Muscle of back (tissue), 13 donors: ENCODE measurements at places on chromosomes 1 and 21. TPM values are rescaled to one million over a fixed set of nuclear protein-coding genes. Genes with fewer than 3 reads are reported as not detected.
A peak's percentile ranks its signal among the peaks of the same experiment; 100 is the strongest.

Gene HSF2BP
- 0.80 TPM for polyA plus RNA-seq

Gene FCRL2
- not detected for polyA plus RNA-seq

Gene CAPN9
- 1.1 TPM for polyA plus RNA-seq

Gene PLA2G2A
- 1.5 TPM for polyA plus RNA-seq

Gene SLC9A1
- 12.2 TPM for polyA plus RNA-seq

Gene TMEM269
- polyA plus RNA-seq = 0.87 TPM

Gene TMPRSS2
- 0.18 TPM for polyA plus RNA-seq

Gene PAQR7
- polyA plus RNA-seq = 6.9 TPM

Gene SLC30A2
- 0.16 TPM for polyA plus RNA-seq

Gene ADGRL2
- 73.7 TPM for polyA plus RNA-seq

Gene PPIAL4G
- not detected for polyA plus RNA-seq

Gene MSH4
- polyA plus RNA-seq = 0.80 TPM

Gene MAEL
- 0.91 TPM for polyA plus RNA-seq

DNA sequence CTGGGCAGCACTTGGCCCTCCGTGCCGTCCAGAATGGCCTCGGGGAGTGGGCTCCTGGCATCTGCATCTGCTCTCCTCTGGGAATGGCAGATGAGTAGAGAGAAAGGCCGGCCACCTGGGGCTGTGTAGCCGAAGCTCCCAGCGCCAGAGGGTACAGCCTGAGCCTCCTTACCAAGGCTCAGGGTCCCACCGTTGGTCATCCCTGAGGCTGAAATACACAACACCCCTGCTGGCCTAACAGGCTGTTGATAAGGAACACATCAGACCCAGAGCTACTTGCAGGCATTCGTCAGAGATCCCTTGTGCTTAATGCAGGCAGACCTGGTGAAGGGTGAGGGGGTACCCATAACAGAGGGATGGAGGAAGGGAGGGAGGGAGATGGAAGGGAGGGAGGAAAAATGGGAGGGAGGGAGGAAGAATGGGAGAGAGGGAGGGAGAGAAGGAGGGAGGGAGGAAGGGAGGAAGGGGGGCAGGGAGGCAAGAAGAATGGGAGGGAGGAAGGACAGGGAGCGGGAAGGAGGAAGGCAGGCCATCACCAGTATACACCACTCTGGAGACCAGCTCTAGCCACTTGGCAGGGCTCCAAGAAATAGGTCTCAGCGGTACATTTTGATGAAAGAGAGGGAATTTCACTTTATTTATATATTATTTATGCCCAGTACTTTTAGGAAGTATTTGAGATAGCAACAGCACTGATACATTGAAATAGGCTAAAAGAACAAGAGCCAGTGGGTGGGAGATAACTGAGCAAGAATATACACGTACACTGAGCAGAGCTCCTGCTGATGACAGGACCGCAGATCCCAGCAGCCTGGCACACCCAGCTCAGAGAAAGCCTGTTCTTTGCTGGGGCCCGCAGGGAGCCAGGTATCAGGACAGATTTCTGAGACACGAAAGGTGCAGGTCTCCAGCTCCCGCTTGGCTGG lies 315.0 kb upstream of the VAMP3 start:
- no peak for DNase-seq

DNA sequence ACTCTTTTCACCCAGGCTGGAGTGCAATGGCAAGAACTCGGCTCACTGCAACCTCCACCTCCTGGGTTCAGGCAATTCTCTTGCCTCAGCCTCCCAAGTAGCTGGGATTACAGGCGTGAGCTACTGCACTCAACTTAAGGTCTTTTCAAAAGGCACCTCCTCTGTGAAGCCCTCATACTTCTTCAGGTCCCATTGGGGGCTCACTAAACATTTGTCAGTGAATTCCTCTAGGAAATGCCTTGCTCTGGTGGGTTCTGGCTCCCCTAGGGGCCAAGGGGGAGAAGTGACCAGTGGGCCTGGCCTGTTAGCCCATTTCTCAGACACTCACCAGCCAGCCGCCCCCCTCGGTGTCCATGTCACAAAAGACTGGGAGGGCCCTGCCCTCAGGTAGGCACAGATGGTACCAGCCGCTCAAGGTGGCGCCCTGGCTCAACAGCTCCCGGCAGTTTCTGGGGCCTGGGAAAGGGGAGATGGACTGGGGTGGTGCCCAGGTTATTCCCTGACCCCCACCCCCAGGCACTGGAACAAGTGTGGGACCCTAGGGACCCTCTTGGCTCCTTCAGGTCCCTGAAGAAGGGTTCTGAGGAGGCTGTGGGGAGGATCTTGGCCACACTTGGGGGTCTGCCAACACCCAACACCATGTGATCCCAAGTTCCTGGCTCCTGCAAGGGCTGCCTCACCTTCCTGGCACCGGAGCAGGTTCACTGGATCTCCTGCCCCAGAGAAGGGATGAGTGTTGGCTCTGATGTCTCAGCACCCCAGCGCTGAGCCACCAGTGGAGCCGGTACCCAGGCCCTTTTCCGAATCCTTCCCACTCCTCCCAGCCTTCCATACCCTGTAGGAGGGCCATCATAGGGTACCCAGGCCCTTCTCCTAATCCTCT lies 1.6 kb downstream of the FCN3 start:
- DNase-seq = no peak

- no peak for DNase-seq
Measured at GRCh38 chr1:168116327-168116799, 20.4 kb downstream of the GPR161 start.

DNA sequence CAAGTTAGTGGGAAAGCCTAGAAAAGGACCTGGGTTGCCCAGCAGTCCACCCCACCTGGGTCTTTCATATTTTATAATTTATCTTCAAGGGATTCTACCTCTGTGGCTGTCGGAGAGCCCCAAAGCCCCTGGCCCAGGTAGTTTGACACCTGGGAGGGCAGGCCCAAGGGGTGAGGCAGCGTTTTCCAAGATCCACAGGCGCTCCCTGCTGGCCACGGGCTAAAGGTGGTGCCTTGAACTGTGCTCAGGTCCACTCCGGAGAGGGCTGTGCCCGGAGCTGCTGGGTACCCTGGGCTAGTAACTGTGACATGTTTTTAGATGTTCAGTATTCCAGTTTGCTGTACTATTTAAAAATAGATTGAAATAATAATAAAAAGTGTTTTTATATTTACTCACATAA lies 37.2 kb upstream of the CRNN start:
- DNase-seq = no peak

GRCh38 chr1:98053471-98054366 lies 132.9 kb upstream of the DPYD start:
- peak; percentile 88 for DNase-seq

- no peak for DNase-seq
Measured at GRCh38 chr1:205656236-205656635, 24.1 kb downstream of the SLC45A3 start.

GRCh38 chr21:46159841-46160656 lies 4.7 kb upstream of the FTCD start:
- DNase-seq = no peak

- no peak for DNase-seq
Measured at GRCh38 chr1:15275921-15276683, 29.1 kb downstream of the FHAD1 start.

GRCh38 chr1:17668624-17669175 lies 86.4 kb upstream of the ACTL8 start:
- DNase-seq = no peak

- DNase-seq = no peak
Measured at GRCh38 chr1:25544819-25545218, 1.4 kb downstream of the LDLRAP1 start.

DNA sequence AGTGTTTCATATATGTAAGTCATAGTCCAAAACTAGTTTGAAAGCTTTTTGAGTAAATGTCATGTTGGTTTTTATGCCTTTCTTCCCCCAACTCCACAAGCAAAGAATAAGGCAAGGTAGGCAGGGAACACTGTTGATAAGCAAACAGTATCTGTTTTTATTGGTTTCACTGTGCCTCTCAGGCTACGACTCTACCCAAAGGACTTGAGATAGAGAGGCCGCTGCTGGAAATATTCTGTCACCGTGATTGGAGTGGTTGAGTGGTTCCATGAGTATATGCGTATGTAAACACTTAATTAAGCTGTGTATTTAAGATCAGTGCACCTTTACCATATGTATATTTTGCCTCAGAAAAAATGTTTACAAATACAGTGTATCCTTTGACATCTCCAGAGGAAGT lies 138.1 kb upstream of the KIF26B start:
- no peak for DNase-seq

DNA sequence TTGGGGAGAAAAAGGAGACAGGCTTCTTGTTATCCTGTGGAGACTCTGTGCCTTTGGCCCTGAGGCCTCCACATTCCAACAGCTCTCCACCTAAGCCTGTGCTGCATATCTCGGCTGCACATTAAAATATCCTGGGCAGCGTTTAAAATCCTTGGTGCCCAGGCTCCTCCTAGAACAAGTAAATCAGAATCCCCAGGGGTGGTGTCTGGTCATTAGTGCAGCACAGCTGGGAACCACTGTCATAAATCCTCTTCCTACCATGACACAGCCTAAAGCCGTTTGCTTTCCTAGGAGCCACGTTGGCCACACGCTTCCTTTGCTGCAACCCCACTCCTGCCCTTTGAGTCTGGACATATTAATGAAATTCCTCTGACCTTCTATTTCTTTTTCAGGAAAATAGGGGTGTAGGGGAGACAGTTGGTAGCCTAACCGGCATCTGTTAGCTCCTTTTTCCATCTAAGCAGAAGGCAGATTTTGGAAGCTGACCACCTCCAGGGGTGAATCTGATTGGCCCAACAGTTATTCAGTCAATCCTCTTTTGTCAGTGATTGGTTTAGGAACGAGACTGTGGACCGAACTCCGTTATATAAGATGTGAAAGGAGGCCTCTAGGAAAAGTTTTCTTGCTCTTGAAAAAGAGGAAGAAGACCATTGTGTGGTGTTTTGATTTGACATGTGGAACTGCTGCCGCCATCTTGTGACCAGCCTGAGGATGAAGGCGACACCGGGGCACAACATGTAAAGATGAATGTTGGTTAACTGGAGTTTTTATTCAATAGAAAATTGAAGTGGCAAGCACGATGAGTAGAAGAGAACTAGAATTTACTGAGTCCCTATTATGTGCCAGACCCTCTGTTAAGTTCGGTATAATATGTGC lies 41.9 kb downstream of the JUN start:
- DNase-seq = no peak

DNA sequence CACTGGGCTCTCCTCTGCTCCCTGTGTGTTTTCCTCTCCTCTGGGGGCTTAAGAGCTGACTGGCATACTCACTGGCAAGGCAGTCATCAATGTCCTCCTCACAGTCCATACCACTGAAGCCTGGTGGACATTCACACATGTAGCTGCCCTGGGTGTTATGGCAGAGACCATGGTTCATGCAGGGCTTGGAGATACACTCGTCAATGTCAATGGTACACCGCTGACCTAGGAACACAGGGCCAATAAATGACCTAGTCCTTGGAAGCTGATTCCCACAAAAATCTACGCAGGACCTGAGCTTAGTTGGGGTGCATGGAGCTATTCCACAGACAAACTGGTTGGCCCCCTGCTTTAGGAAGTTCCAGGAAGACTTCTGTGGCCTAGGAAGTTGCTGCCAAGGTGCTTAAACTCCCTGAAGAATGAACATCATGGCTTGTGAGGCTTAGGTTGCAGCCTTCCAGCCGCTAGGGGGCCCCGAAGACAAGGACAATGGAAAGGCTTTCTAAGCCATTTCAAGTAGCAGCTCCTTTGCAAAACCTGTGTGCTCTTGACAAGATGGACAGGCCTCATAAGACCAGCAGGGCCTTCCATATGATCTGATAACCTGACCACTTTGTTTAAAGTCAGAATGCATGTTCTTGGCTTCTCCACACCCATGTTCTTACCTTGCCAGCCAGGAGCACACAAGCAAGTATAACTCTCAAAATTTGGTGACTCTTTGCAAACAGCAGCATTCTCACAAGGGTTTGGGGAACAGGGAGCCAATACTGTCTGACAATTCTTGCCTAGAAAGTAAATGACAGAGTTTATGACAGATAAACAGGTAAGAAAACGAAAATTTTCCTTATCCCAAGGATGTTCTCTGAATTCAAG lies 52.3 kb upstream of the ADAM30 start:
- peak; percentile 75 for DNase-seq

DNA sequence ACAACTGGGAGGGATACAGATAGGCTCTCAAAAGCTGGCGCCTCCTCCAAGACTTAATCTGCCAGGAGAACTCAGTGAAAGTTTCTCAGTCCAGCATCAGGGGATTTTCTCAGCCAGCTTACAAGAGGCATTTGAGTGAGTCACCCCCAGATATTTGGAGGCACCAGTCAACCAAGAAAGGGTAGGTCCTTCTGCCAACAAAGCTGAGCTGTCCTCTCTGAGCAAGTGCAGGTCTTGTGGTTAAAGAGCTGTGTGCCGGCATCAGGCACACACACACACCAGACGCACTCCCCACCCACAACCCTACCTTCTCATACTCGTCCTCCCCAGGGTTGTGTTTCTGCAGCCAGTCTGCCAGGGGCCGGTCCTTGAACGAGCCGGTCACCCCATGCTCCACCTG lies 27.0 kb upstream of the PPP1R15B start:
- DNase-seq = no peak

GRCh38 chr1:98196012-98196411 lies 275.2 kb upstream of the DPYD start:
- no peak for DNase-seq

GRCh38 chr1:47651311-47652089 lies 213.7 kb downstream of the FOXD2 start:
- DNase-seq = peak; percentile 33

DNA sequence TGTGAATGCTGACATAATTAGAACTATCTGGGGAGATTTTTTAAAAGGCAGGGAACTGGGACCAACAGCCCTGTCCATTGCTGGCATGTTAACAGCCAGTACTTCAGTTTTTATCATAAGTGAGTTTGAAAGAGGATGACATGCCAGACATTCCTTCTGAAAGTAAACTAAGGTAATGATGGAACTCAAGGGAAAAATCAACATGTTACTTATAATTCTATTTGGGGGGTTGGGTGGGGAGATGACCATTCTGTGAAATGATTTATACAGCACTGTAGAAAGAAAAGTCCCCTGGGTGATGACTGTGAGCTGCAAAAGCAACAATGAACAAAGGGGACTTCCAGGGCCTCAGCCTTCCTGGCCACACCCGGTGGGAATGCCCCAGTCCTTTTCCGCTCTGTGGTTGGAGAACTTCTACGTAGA lies 5.4 kb upstream of the LAMC2 start:
- peak; percentile 56 for DNase-seq

DNA sequence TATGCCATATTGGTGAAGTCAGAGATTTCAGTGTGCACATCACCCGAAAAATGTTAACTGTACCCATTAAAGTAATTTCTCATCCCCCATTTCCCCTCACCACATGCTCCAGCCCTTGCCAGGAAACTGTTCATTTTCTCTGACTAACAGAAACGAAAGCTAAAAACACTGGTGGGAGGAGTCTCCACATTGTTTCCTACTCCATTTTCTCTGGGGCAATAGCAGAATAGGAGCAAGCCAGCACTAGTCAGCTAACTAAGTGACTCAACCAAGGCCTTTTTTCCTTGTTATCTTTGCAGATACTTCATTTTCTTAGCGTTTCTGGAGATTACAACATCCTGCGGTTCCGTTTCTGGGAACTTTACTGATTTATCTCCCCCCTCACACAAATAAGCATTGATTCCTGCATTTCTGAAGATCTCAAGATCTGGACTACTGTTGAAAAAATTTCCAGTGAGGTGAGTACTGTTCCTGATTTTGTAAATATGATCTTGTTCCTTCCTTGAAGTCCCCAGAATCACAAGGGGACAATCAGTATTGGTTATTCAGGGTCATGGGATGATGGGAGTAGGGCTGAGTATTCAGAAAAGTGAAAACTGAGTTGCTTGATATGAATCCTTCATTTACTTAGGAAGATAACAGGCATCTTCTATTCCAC lies at the start of gene IFI16:
Gene IFI16 (plus strand): TSS at position 204 of the 658 bp plus-strand sequence. CDS start 4,774 bp downstream, outside the sequence.
- peak; percentile 94 for DNase-seq
